Activated effector memory CD4-positive, alpha-beta T cell treated with Interleukin-2 at 50 U/mL for 16 hours (primary cell): ENCODE measurements at places on chromosomes 3 and 15.

GRCh38 chr3:171459137-171459941, 866 bp downstream of the TNIK start:
- DNase-seq = peak; percentile 49

DNA sequence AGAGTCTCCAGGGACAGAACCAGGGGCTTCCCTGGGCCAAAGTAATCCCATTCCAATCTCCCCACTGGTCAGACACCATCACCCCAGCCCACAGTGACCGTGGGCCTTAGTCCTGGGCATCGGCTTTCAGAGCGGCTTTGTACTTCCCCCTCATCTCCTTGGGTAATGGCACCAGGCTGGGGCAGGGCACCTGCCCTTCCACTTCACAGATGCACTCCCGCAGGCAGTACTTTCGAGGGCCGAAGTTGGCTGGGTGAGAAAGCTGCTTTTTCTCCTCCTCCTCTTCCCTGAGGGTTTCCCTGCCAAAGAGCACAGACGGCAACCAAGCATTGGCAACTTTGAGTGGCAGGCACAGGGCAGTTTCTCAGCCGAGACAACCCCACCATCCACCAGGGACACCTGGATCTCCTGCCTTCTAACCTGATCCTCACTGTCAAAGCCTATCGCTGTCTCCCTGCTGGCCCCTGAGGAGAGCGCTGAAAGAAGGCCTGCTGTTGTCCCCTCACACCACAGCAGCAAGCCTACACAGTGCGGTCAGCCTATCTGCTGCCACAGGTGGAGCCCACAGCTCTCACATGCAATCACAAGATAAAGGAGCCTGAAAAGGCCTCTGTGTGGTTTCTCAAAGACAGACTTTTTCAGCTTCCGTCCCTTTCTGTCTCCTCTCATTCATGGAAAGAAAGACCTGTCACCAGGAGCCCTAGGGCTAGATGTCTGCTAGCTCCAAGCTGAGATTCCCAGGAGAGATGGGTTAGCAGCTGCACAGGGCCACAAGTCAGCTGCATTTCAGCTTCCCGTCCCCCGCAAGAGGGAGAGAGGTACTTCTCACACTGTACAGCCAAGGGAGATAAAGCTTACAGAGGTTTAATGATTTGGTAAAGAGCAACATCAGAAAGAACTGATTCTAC, 12.5 kb downstream of the MRPS25 start:
- no peak for DNase-seq

DNA sequence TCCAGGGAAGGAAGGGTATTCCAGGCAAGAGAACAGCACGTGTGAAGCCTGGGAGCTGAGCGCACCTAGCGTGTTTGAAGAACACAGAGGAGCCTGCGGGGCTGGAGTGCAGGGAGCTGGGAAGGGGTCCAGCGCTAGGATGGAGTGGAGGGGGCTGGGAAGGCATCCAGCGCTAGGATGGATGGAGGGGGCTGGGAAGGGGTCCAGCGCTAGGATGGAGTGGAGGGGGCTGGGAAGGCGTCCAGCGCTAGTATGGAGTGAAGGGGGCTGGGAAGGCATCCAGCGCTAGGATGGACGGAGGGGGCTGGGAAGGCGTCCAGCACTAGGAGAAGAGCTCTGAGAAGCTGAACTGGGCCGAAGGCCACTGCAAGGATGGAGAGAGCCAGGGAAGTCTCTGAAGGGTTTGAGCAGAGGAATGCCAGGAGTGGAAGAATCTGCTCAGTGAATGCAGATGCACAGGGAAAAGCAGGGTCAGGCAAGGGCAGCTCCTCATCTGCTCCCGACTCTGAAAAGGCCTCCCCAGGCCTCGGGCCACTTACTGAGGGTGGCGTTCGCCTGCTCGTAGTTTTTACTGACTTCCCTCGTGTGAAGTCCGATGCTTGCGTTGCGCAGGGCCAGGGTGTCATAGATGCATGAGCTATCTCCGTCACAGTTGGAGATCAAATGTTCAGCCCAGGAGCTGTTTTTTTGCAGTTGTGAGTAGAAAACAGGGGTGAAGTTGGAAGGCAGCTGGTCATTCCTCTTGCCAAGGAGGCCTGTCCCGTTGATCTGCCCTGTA, 39.8 kb downstream of the MUC20 start:
- no peak for DNase-seq

GRCh38 chr3:61857297-61857696, 295.9 kb downstream of the PTPRG start:
- no peak for DNase-seq

DNA sequence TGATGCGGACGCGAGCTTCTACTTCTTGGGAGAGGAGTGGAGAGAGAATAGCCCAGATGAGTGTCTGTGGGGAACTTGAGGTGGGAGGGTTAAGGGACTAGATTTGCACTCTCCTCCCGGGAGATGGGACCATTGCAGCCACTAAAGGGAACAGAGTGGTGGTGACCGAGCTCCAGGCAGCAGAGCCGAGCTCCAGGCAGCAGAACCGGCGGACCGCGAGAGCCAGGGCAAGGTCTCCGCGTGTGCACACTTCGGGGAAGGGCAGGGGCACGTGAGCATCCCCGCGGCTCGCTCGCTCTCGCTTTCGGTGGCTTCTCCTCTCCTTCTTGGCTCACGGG, 1.1 kb downstream of the IGDCC3 start:
- DNase-seq = no peak

DNA sequence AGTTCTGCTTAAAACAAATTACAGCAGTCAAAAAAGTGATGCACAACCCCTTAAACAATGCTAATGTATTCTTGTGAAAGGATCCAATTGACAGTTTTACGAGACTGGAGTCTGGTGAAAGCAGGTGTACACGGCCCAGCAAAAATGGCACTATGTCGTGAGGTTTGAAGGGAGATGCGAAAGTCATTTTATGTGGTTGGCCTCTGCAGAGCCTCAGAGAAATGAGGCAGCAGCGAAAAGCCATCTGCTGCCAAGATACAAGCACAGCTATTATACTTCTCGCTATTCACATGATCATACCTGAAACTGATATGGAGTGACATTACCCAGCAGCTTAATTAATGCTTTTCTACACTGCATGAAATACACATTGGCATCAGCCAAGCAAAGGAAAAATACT, 36.4 kb downstream of the MECOM start:
- no peak for DNase-seq

DNA sequence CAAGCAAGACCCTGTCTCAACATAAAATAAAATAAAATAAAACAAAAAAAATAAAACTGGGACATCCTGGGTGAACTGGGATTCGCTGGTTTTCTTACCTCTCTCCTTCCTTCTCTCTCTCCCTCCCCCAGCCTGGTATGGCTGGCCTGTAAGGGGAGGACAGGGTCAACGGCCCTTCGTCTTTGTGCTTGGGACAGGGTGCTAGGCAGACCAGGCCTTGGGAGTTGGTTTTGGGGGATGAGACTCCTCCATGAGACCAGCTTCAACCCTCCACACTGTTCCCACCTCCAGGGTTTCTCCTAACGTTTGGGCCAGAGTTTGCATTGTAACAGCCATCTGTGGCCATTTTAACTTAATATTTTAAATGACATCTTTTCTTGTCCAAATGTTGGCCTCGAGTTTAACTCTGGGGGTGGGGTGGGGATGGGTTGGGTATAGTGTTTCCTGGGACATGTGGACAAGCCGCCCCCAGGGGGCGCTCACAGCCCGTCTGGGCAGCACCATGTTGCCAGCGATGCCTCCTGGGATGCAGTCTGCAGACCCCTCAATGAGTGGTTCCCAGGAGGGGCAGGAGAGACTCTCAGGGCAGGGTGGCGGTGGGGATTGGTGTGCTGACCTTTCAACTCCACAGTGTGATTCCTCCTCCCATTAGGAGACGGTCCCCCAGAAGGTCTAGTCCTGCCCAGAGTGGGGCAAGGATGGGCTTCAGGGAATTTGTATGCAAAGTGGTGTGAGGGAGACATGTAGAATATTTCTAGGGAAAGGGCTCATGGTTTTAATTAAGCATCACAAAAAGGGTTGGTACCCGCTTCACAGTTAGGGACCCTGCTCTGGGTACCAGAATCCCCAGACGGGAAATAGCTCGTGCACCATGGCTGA, 37.7 kb upstream of the LCTL start:
- DNase-seq = peak; percentile 29

- no peak for DNase-seq
Observed at GRCh38 chr3:9238276-9238675, 11.2 kb downstream of the SRGAP3 start.

- no peak for DNase-seq
Observed at GRCh38 chr3:16784973-16785372, 99.8 kb upstream of the PLCL2 start.

DNA sequence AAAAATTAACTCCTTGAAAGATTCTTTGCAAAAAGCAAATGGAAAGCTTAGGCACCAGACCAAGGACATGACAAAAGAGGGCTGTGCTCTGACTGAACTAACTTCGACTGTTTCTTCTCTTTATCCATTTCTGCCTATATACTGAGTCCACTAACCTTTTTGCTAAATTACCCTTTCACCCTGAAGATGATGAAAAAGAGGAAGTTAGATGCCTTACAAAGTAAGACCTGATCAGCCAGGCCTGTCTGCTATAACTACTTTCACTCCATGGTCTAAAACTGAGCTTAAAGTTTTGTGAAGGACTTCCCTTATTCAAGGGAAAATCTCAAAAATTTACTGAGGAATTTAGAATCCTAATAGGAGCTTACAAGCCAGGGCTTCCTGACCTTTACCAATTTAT, 6.2 kb upstream of the IGSF10 start:
- DNase-seq = no peak

- DNase-seq = no peak
Observed at GRCh38 chr3:197858133-197858532, 67.1 kb downstream of the LRCH3 start.

- DNase-seq = no peak
Observed at GRCh38 chr15:72566973-72567372, 87.5 kb upstream of the GOLGA6B start.

DNA sequence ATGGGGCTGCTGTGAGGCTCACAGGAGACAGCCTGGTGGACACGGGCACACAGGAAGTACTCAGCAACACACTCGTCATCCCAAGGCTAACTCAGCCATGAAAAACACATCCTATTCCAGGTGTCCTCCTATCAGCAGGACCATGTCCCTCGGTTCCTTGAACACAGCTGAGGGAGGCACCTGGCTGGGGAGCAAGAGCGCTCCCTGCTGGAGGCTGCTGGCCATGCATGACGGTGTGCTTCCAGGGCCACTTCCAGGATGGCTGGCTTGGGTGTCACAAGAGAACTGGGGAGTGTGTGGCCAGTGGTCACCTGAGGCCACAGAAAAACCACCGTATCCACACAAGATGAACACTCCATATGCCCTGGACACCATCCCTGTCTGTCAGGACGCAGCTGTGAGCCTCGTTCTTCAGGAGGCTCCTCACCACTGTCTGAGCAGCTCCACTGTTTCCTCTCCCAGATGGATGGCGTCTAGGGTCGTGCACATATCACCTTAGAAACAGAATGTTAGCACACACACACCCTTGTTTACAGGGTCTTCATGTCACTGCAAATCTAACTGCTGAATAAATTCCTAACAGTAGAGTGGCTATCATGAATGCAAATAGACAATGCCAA, 31.0 kb downstream of the POC1A start:
- DNase-seq = peak; percentile 64

DNA sequence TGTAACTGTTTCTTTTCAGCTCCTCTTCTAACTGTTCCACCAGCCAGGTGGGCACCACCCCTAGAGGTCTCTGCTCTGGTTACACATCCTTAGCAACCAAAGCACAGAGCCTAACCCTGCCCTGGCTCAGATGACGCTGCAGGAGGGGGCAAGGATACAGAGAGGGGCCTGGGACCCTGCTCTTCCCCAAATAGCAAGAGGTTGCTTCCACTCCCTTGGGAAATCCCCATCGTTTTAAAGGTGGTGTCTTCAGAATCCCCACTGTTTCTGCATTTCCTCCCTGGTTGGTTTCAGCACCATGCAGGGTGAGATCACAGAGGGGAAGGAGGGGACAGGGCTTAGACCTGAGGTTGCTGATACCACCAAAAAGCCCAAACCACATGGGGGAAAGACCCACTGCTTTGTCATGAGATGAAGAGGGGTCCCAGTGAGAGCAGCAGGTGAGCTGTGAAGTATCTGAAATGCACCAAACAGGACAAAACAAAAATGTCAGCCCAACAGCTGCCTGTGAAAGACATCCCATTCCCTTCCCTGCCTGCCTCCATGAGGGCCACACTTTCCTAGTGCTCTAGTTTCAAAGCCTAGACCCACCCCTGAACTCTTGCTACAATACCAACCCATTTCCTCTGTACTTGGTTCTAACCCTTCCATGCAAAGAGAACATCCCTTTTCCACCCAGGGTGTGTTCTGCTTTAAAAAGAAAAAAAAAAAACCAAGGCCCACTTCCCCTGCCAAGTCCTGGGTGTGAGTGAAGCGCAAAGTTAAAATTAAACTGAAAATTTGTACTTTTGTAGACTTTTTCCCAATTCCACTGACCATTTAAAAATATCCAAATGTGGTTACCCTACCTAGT, 29.0 kb downstream of the ANP32A start:
- DNase-seq = peak; percentile 7

- DNase-seq = no peak
Observed at GRCh38 chr3:64739971-64740631, 52.3 kb upstream of the ADAMTS9 start.

DNA sequence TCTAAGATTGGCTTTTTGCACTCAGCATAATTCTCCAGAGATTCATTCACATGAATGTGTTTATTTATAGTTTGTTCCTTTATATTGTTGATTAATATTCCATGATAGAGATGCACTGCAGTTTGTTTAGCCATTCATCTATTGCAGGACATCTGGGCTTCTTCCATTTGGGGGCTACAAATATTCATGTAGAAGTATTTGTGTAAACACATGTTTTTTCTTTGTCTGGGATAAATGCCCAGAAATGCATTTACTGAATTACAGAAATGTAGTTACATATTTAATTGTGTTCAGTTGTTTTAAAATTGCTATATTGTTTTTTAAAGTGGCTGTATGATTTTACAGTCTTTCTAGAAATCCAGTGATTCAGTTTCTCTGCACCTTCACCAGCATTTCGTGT, 635.0 kb downstream of the ZIC1 start:
- DNase-seq = no peak
